ENCODE measurements at places on chromosomes 11 and 22.

DNA sequence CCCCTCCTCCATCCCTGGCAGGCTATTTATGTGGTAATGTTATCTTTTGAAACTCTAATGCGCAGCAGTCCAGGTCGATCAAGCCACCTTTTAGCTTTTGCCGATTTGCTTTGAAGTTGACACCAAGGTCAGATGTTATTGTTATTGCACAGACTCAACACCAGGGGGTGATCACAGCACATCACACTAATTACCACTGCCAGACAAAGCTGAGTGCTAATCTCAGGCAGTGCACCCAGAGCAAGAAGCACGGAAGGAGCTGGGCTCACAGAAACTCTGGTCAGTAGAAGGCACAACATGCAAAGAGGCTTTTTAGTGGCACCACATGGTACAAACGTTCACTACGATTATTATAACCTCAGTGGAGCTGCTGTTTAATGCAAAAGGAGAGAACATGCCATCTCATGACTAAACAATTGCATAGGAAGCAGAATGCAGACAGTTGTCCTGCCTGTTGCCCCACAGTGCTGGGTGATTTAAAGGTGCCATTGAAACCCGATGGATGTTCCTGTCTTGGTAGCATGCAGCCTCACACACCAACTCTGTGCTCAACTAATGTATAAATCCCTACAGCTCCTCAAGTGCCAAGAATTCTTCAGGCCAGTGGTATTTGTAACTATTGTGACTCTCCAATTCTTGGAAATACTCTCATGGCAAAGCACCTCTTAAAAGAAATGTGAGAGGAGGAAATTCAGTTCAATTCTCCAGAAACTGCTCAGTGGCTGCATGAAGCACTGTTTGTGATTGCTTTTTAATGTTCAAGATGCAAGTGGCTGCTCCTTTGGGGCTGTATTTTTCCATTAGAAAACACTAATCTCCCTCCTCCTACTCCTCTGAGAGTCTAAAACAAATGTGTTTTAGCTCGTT, 353.9 kb upstream of the DDI1 start:
- DNase-seq: no peak

GRCh38 chr11:12287009-12287373, 90.4 kb upstream of the PARVA start:
- no peak for DNase-seq

- no peak for DNase-seq
These were observed 53.6 kb upstream of the CSNK2A3 start for GRCh38 chr11:11406652-11407051.

GRCh38 chr11:65212226-65212801, 30.6 kb downstream of the CAPN1 start:
- DNase-seq: no peak

- no peak for DNase-seq
These were observed 113.2 kb downstream of the NECTIN1 start for GRCh38 chr11:119615882-119616196.

DNA sequence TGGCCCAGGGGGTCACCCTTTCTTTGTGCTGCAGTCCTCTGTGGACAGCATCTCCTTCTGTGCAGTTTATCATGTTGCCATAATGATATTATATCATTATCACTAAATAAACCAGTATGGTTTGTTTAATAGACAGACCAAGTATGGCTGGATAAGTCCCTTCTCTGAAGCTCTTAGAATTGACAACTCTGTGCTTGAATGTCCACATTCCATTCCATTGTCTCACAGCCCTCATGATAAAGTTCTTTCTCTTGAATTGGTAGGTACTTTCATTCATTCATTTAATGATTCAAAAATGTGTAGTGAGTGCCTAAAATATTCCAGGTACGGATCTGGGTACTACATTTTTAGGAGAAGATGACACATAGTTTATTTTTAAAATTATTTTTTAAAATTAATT, 7.8 kb downstream of the RPS6KA4 start:
- no peak for DNase-seq

GRCh38 chr11:3207526-3208189, 11.0 kb downstream of the MRGPRG start:
- no peak for DNase-seq

- no peak for DNase-seq
These were observed 918 bp upstream of the FAM89B start for GRCh38 chr11:65571420-65571819.

DNA sequence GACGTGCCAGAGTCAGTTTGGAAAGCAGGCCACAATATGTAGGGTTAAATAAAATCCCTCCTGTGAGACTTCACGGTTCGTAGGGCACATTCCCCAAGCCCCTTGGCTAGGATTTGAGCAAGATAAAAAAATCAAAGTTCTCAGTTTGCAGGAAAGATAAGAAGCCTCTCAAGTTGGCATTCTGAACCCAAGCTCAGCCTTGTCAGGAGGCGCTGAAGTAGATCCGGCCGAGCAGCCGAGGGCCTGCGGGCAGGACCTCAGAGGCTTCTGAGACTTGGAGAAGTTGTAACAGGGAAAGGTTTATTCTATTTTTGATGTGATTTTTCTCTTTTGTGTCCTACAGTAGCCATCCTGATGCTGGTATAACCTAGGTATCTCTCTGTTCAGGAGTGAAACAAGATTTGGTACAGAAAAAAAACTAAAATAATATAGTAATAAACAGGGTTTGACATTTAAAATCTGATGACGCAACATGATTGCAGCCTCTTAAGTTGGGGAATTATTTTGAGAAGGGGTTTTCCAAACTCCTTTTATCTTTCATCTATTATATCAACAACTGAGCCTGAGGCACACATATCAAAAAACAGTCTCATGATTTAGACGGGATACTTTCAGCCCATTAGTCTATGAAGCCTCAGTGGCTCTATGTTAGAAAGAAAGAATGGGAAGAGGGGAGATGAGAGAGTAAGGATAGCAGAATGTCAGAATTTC, 10.1 kb downstream of the PATE2 start:
- DNase-seq: no peak

DNA sequence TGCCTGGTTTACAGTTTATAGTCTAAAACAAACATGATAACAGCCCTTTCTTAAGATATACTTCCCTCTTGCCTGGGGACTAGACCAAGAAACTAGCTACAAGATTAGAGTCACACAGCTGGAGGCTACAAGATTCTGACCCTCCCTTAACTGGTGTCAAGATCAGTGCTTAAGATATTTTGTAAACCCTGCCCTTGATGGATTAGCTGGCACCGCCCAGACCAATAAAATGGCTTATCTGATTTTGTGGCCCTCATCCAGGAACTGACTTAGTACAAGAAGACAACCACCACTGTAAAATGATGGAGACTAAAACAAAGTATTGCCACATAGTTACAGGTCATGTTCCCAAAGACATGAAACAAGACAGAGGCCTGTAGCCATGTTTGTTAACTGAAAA, 53.4 kb downstream of the FAM181B start:
- no peak for DNase-seq

DNA sequence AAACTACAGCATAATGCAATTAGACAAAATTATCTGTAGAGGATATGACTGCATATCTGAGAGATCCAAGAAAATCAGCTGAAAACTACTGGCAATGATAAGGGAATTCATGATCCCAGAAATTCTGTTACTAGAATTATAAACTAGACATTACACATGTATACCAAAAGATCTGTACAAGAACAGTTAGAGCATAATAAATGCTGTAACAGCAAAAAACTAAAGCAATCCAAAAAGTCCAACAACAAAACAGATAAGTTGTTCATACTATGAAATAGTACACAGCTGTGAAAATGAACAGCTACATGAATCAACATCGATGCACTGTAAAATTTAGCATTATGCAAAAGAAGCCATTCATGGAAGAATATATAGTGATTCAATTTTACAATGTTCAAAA, 6.0 kb downstream of the ZNF214 start:
- no peak for DNase-seq

- no peak for DNase-seq
These were observed 17.6 kb upstream of the SCN2B start for GRCh38 chr11:118193910-118194566.

DNA sequence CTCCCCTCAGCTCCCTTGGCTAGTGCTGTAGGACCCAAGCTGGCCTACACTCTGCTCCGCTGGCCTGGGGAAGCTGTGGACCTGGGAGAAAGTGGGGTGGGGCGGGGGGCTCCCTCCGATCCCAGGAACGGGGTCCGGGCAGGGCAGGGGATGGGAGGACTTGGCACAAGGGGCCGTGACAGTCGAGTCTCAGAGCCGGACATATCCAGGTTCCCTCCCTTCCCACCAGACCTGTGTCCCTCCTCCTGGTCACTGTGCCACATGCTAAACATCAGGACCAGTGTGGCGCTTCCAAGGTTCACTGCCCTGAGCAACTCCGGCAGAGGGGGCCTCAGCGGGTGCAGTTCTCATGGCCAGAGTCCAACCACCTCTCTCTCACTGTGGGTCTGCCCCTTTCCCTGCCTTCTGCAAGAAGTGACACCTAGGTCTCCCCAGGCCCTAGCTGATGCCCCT, 2.0 kb downstream of the DUSP8 start:
- no peak for DNase-seq

DNA sequence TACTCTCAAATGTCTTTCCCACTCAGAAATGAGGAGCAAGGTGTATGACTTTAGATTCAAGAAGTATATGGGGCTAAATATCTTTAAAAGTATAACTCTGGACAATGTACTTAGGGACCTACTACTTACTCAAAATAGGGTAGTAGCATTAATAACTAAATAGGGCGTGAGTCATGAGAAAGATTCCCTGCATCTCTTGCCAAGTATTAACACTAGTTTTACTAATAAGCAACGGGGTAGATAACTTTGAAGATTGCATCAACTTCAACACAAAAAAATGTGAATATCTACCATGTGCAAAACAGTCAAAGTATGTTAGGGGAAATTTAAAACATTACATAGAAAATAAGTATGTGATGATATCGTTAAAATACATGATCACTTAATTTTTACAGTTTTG, 99.6 kb downstream of the PGR start:
- no peak for DNase-seq

DNA sequence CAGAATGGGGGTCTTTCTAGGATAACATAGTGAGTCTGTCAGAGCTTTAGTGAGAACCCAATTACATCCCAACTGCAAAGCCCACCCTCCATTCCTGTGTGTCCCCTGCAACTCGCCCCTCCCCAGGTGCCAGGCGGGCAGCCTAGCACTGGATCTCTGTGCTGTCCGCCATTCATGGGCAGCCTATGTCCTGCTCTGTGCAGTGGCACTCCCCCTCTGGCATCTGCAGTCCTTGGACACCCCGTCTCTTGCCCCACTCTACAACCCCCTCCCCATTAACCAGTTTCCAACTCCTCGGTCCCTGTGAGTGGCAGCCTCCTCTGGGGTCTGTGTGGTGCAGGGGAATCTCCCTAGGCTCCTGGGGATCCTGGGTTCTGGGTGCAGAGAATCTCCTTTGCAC, 37.0 kb downstream of the MYO7A start:
- no peak for DNase-seq

- DNase-seq: no peak
These were observed 210.6 kb downstream of the SWAP70 start for GRCh38 chr11:9874466-9874865.

DNA sequence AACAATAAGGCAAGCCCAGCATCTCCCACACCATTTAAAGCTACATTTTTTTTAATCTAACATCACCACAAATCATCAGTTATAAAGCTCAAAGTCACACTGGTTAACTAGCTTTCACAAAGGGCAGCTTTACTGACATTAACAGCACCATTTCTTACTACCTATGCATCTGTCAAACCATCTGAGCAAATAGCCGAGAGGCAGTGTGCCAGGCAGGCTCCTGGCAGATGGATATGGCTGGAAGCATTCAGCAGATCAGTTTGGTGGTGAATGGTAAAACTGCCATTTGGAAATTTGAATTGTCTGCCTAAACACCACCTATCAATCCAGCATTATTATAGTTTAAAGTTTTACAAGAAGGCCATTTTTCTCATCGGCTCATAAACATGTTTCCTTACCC, 131.2 kb downstream of the TTC28 start:
- no peak for DNase-seq

DNA sequence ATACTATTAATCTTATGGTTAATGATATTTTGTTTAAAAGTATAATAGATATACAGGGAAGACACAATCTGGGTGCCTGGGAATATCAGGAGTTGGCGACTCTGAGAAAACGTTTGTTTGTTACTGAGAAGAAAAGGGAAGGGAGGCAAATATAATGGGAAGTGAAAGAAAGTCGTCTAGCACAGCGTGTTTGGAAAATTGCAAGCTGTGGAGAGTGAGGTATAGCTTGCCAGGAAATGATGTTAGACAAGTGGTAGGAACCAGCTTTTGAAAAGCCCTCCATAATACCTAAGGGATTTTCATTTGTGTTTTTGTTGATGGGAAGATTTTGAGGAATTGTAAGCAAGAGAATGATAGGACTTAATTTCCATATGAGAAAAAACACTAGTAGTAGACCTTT, 322.2 kb downstream of the LUZP2 start:
- DNase-seq: no peak
